ENCODE measurements at places on chromosomes 4 and X.

DNA sequence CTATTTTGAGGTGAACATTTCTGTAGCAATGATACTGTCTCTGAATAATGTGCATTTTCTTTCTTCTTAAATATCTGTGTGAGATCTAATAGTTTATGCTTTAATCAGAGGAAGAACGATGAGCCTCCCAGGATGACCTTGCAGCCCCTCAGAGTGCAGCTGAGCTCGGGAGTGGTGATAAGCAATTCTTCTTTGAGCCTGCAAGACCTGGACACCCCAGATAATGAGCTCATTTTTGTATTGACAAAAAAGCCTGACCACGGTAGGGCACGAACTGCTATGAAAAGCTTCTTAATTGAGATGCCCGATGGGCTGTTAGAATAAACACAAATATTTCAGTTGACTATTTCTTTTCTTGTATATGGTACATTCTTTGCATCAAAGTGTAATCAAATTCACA lies 105.0 kb upstream of the ANXA3 start:
- no peak for DNase-seq

GRCh38 chrX:31909850-31910572 lies 838.2 kb upstream of the FTHL17 start:
- DNase-seq = no peak

DNA sequence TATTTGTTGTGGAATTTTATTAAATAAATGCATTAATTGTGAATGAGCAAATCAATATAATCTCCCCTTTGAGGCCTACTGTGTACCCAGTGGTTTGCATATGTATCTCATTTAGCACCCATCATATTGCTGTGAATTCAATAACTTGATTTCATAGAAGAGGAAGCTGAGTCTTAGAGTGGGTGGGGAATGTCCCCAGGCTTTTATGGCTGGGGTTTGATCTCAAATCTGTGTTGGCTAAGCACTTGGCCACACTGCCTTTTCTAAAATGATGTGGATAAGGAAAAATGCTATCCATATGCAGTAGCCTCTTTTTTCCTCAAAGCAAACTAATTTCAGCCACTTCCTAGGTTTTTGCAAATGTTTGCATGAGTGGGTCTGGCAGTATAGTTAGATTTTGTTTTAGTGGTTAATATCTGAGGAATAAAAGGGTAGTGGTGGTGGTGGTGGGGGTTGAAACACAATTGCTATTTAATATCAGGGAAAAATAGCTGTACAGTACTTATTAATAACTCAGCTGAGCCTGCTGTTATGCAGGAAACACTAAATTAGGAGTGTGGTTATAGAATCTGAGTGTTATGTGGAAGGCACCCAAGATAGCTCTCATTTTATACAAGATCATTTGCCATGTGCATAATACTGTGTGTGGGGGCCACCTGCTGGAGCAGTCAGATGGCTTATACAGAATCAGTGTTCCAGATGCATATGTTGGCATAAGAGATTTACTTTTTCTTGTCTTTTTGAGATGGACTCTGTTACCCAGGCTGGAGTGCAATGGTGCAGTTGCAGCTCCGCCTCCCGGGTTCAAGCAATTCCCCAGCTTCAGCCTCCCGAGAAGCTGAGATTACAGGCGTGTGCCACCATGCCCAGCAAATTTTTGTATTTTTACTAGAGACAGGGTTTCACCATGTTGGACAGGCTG lies 108.0 kb downstream of the TMEM131L start:
- no peak for DNase-seq

DNA sequence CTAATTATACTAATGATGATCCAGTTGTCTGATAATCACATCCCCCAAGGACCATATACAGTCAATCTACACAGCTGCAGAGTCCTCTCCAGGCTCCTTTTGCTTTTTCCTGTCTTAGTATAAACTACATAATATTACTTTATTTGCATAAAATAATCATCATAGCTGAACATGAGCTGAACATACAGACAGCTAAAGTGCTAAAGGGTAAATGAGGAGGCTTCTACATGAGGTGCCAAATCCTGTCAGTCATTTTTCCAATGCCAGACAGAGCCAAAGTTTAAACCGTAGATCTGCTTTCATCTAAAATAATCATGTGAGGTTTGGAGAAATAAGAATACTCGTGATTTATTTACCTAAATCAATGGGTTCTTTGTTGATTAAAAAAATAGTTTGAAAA lies 1530.1 kb upstream of the PABPC4L start:
- DNase-seq = no peak

GRCh38 chr4:90403781-90404180 lies 276.6 kb downstream of the CCSER1 start:
- DNase-seq = no peak

GRCh38 chrX:135015523-135016245 lies 6.7 kb downstream of the RTL8B start:
- no peak for DNase-seq

DNA sequence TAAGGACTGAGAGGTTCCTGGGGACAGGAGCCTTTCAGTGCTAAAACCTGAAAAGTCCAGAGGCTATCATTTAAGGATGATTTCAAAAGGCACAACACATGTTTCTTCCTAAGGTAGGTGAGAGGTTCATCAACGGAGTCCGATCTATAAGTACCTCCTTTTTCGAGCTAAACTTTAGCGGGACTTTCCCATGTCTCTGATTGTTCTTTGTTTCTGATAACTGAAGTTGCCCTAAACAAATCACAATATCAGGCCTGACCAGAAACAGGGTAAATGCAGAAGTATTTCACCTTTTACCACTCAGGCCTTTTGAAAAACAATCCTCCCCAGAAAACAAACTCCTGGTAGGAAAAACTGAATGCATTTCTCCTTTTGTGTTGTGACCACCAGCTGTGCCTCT lies 17.6 kb downstream of the PIR start:
- DNase-seq = no peak

DNA sequence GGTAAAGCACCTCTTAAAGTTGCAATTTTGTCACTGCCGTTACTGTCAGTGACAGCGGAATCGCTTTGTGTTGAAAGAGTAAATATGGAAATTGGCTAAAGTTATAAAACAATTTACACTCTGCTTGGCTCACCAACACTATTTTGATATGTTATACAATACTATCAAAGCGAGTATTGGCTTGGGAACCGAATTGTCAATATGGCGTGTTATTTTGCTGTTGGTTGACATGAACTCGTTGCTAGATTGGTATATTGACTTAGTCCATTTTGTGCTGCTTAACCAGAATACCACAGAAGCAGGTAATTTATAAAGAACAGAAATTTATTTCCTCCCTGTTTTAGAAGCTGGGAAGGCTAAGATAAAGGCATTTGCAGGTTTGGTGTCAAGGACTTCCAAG lies 58.6 kb downstream of the DCK start:
- no peak for DNase-seq

All from neuronal stem cell (in vitro differentiated cells).